Esophagus mucosa (tissue), 1 donor: ENCODE measurements at places on chromosomes 1 and 21.
A peak's percentile ranks its signal among the peaks of the same experiment; 100 is the strongest.

DNA sequence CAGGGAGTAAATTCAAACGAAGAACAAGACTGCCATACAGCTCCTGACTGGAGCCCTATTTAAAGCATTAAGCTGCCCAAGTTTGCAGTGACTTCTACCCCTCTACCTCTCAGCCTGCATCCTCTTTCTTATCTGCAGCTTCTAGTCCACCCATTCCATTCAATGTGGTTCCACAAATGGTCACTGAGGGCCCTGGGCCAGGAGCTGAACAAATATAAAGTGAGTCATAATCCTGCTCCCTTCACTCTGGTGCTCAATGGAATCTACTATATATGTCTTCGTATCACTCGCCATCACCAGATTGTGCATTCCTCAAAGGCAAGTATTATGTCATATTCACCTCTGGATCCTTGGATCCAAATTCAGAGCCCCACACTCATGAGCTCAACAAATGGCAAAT, 398.7 kb downstream of the BRINP2 start:
- no peak for ATAC-seq

- no peak for ATAC-seq
Measured at GRCh38 chr21:32482565-32483292, 70.2 kb downstream of the EVA1C start.

GRCh38 chr1:202579806-202580205, 130.4 kb downstream of the SYT2 start:
- ATAC-seq = no peak

DNA sequence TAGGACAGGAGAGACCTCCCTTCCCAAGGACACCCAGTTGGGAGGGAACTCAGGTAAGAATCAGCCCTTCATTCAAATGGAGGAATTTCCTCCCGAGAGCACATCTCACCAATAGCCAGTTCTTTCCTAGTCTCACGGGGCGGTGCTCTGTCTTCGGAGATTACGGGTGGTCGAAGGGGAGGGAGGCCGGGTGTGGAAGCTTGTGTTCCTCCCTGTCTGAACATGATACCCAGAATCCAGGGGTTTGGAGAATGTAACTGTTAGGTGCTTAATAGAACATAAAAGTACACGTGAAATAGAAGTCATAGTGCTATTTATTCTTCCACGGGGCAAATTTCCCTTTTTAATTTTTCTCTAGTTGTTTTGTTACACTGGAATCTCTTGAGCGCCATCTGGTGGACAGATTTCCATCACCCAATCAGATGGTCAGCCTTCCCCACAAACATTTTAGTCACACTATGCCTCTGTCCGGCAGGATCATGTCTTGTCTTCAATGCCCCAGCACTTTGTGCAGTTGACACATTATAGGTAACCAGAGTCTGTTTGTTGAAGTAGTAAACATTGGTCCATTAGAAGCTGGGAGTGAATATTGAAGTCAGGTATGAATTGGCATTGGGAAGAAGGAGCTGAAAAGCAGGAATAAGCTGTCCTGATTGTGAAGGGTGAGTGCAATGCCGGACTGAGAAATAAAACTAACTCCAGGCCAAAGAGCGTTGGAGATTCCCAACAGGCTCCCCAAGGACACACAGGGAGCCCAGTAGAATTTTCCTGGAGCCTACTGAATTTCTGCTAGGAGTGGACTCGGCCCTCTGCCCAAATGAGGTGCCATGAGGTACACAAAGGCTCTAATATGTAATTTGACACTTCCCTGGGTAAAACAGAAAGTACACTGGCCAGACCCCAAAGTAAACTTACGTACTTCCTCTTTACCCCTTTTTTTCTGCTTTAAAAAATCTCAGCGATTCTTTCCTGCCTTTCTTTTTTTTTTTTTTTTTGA, 27.6 kb upstream of the ZNF697 start:
- peak; percentile 68 for ATAC-seq

DNA sequence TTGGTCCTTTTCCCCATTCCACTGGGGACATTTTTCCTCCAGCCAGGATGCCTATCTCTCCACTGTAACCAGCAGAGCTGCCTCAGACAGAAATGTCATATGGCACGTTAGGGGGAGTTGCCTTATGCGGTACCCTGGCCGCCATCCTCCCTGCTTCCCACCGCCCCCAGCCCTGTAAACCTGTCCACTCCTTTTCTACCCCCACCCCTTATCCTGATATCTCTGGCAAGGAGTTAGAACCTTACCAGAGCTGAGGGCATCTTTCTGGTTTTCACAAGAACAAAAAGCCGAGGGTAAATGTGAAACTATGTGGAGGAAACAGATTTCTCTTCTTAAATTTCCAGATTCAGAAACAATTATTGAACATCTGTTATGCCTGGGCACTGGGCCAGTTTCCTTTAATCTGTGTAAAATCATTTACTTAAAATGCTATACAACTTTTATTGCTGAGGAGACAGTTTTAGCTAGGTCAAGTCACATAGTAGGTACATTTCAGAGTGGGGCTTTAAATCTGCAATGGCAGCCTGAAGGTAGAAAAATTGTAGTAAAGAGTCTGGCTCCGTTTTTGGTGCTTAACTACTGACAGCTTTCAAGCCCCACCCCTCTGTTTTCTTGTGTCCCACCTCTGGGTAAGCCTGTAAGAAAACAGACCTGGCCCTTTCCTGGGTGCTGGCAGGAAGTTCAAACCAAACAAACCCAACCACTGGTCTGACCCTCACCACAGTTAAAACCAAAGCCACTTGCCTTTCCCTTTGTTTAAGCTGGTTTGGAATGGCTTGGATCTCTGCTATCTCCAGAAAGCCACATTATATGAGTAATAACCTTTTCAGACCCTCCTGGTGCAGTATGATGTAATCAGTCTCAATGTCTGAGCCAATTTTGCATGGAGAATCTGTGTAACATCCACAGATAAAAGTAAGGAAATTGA, 319.0 kb downstream of the HHAT start:
- ATAC-seq = no peak
